ENCODE measurements at places on chromosomes 2 and 18.

- DNase-seq: no peak
These were observed at the start of gene DPP10 for GRCh38 chr2:114442510-114442909. TSS of gene DPP10 (plus strand) at chr2:114442641.

DNA sequence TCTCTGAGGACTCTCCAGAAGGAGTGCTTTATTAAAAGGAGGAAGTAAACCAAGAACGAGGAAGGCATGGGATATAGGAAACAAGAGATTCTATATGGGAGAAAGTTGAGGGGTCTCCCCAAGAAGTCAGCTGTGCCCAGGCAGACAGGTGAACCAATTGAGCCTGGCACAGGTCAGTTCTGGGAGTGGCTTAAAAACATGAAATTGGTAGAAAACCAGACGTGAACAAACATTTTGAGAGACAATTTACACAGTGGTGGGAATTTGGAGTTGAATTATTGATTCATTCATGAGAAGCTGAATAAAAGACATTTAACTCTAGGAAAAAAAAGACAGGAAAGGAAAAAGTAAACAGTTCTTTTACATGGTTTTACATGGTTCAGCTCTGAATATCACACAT lies 16.4 kb downstream of the PLEKHH2 start:
- no peak for DNase-seq

DNA sequence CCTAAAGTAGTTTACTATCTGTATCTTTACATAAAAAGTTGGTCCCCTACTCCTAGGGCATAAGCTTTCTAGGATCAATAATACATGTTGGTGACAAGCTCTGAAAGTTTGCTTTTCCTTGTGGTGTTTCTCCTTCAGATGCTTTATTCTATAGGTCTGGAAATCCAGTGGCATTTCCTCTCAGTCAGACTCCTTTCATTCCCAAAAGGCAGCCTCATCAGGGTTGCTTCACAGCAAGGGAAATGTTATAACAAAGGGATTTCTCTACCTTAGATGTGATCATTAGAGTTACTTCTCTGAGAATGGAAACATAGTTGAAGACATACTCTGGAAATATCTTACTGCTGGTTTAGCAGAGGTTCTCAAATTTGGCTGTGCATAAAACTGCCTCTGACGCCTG lies 1072.4 kb upstream of the ZEB2 start:
- DNase-seq: peak; percentile 38

GRCh38 chr2:171531291-171531690 lies 9.0 kb downstream of the CYBRD1 start:
- DNase-seq: peak; percentile 78

DNA sequence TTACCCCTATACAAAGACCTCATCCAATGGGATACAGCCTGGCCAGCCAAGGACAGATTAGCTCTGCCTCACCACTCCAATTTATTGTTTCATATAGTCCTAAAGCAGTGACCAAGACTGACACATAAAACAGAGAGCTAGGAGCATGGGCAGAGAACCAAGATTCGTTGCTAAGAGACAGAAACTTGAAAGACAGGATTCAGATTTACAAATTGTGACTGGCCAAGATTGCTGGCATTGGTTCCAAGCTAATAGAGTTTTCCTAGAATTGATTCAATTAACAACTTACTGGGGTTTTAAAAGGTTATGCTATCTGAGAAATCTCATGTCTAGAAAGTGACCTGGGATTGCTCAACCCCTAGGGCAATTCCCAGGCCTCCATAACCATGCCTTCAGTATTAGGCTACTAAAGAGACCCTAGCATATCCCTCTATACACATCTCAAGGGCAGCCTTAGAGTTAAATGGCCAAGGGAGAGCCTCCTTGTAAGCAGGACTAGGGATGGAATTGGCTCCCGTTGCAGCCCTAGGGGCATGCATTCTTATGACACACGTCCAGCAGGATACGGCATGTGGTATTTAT lies 75.6 kb downstream of the ICOS start:
- peak; percentile 17 for DNase-seq

DNA sequence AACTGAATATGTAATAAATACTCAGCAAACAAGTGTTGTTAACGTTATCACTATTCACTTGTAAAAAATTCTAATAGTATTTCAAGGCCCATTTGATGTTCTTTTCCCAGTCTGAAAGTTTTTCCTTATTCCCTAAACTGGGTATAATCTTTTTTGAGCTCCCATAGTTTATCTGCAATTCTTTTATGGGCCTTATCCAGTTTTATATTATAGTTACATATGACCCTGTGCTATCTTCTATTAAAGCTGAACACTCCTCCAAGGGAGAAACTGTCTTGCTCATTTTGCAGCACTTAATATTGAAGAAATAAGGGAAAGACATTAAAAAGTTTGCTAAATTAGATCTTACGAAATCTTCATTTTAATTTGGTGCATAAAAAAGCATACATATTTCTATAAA lies 13.9 kb downstream of the PELI1 start:
- no peak for DNase-seq

DNA sequence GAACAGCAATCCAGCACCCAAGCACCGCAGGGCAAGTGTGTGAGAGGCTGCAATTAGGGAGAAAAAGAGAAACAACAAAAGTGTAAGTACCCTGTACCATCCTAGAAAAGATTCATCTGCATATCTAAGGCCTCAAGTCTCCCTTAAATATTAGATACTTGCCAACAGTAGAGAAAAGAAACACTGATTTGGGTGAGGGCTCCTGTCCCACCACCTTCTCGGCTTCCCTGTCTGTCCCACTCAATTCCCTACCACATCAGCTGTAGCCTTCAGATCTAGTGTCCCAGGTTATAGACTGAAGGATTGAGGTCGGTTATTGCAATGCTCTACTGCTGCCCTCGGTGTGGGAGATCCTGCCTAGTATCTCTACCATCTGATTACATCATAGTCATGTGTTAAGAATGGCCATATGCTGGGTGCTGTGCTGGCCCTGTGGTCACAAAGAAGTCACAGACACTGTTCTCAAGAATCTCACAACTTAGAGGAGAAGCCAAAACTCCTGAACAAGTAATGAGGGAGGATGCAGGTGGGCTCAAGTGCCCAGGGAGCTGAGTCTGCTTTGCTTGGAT lies 2.5 kb downstream of the RAX start:
- DNase-seq: no peak

DNA sequence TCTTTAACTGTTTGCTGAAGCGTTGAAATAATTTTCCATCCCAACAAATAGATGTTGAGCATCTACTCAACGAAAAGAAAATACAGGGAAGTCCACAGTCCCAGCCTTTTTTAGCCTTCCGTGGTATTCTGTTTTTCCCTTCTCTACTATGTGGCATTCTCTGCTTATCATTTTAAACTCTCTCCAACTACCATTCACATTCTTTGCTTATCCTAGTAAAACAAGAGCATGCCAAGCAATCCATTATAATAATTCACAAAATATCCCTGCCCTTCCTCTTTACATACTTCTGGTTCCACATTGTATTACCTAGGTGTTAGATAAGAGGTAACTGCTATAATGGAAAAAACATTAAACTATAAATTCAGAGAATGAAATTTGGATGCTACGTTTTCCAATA lies 1.6 kb upstream of the SESTD1 start:
- DNase-seq: no peak

- DNase-seq: peak; percentile 88
These were observed 5.9 kb upstream of the RPL37A start for GRCh38 chr2:216492597-216493333.

DNA sequence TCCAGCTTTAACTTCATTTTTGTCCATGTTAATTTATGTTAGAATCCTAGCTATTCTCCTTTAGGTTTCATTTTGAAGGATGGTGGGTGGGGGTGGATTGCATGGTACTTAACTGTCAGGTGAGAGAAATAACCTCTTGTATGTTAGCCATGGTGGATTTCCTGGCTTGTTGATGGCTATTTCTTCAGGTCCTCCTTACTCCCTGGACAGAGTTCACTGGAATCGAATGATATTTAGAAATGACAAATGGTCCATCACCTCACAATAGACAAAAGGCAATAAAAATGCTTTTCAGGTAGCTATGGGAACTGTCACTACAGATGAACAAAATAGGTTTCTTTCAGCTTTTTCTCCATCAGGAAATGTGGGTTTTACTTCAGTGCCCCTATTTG lies 91.7 kb downstream of the EML6 start:
- DNase-seq: no peak

- no peak for DNase-seq
These were observed 54.8 kb downstream of the KCNS3 start for GRCh38 chr2:17933256-17933655.

DNA sequence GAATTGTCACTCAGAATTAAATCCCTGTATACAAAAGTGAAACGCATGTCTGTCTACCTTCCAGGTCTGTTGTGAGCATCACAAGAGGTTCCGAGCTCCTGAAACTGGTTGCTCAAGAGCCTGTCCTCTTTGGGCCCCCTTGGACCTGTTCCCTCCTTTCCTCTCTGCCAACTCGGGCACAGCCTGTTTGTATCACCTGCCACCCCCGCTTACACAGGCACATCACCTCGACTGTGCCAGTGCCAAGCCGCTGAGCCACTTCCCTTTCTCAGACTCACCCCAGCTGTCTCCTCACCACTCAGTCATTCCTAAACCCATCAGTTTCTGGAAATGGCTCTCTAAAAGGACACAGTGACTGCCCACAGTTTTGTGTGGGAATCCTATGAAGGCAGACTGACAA lies 3.1 kb downstream of the EFR3B start:
- no peak for DNase-seq

- DNase-seq: no peak
These were observed 165.9 kb upstream of the NDUFV2 start for GRCh38 chr18:8936619-8937018.

DNA sequence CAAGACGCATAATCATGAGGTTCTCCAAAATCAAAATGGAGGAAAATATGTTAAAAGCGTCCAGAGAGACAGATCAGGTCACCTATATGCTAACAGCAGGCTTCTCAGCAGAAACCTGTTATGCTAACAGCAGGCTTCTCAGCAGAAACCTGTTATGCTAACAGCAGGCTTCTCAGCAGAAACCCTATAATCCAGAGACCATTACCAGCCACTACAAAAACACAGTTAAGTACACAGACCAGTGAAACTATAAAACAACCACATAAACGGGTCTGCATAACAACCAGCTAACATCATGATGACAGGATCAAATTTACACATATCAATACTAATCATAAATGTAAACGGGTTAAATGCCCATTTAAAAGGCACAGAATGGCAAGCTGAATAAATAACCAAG lies 1548.4 kb upstream of the TMEFF2 start:
- DNase-seq: no peak

DNA sequence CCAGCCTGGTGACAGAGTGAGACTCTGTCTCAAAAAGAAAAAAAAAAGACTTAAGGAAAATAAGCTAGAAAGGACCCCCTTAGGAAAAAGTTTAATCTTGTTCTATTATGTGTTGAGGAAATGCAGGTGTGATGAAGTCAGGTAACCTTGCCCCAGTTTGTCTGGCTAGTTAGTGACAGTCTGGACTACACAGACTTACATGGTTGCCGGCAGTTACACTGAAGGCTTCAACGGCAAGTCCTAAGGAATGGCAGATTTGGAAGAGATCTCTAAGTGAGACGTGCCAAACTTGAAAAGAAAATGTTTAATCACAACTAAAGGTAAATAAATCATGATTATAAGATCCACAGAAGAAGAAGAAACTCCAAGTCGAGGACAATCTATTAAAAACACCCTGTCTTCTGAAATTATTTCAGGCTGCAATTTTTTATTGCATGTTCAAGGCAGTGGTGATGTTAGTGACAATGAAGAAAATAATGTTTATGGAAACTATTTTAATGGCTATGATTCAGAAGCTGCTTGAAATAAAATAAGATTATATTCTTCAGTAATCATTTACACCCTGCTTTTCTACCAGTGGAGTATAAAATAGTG lies 84.2 kb downstream of the TTC27 start:
- no peak for DNase-seq

- DNase-seq: no peak
These were observed 59.7 kb downstream of the CIB4 start for GRCh38 chr2:26581266-26581990.

DNA sequence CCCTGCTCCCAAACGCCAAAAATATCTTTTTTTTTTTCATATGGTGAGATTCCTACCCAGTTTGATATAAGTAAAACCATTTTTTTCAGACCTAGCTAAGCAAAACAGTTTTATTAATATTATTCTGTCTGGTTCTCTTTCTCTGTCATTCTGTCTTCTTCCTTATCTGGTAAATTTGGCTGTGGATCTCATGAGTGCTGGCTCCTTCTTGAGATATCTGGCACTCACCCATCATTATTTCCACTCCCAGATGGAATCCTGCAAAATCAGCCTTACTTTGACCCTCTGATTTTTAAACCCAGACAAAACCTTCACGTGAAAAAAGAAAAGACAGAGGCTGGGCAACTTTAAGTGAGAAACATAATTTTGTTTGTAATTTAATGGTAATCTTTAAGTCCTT lies 373.6 kb downstream of the NYAP2 start:
- DNase-seq: no peak

- DNase-seq: no peak
These were observed 159.1 kb upstream of the ALPP start for GRCh38 chr2:232219496-232219870.

GRCh38 chr2:144466637-144467036 lies 53.3 kb downstream of the ZEB2 start:
- DNase-seq: no peak

DNA sequence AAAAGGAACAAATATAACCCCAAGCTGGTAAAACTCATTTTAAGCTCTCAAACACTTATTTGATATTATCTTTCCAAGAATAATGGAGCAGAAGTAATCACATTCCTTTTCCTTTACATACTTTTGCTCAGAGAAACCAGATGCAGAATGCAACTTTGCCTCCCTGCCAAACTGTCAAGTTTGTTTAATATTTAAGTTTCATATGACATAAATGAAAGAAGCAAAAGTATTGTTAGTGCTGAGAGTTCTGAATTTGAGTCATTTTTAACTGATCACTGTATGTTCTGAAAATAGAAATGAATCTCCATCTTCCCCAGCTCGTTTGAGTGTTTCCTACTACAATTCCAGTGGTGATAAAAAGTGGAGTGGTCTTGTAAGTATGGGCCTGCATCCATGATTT lies 423.4 kb downstream of the PID1 start:
- DNase-seq: no peak

- DNase-seq: no peak
These were observed 69.0 kb downstream of the GORASP2 start for GRCh38 chr2:170997893-170998597.

- no peak for DNase-seq
These were observed 231.3 kb downstream of the HDAC4 start for GRCh38 chr2:239169311-239170048.

- no peak for DNase-seq
These were observed 21.9 kb downstream of the PELI1 start for GRCh38 chr2:64122358-64122757.

DNA sequence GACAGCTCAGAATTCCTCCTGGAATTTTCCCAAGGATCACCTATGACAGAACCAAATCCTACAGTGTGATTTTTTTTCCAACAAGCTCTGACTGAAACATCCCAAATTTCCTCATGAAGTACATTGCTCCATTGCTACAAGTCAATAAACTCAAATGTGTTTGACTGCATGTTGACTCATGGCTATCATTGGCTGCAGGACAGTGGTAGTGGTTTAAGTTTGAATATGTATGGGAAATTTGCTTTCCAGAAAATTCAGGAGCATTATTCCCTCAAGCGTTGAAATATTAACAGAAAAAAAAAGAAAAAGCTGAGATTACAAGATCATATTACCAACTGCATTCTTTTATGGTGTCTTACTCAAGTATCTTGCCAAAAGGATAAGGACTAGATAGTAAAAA lies 402.8 kb upstream of the DSEL start:
- DNase-seq: no peak

GRCh38 chr2:36394804-36395203 lies 39.2 kb downstream of the CRIM1 start:
- no peak for DNase-seq
